Left colon (tissue), 2 donors: ENCODE measurements at places on chromosomes 12 and 14.

DNA sequence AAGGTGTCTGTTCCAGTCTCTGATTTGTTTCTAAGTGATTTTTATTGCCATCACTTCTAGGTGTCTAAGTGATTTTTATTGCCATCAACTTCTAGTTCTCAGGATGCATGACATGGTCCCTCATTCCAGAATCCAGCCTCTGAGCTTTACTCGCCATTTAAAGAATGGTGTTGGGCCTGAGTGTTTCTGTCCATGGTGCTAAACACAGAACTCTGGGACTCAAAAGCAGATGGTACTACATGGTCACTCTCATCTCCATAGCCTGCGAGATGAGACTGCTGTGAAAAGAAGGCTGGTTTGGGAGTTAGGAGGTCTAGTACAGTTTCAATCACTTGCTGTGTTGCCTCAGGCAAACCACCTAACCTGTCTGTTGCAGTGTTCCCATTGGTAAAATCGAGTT, 276.6 kb downstream of the NRXN3 start:
- no peak for DNase-seq

GRCh38 chr14:22801716-22802115, 13.5 kb downstream of the SLC7A7 start:
- DNase-seq = no peak

GRCh38 chr14:22996768-22997654, 12.9 kb downstream of the C14orf93 start:
- DNase-seq = no peak

GRCh38 chr14:76827696-76828296, 1.6 kb downstream of the LRRC74A start:
- no peak for DNase-seq

DNA sequence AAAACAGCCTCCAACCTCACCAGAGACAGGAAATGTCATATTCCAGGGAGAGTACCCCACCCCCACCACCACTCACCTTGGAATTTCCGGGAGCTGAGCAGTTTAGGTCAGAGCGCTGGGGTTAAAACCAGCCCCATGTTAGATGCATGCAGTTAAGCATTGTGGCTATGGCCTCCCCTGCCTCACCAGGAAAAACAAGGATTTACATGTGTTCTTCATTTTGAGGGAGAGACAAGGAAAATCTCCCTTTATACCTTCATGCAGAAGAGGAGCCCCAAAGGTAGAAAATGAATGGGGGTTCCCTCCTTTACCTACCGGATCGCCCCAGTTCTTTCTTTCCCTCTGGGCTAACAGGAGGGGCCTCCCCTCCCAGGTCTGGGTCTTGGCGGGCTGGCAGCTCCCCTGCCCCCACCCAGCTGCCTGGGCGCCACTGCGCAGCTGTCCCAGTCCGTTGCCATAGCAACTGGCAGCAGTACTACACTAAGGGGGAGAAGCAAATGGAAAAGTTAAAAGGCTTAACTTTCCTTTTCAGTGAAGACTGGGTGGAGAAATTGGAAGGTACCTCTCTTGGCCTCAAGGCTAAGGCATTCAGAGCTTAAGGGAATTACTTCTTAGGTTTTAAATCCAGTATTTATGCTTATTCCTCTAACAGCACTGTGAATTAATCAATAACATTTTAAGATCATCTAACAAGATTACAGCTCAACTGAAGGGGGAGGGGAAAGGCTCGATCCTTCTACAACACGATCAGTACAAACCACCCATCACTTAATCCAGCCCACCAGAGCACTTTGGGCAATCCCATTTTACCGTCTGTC, 20.5 kb downstream of the CBX5 start:
- DNase-seq = peak; percentile 50

DNA sequence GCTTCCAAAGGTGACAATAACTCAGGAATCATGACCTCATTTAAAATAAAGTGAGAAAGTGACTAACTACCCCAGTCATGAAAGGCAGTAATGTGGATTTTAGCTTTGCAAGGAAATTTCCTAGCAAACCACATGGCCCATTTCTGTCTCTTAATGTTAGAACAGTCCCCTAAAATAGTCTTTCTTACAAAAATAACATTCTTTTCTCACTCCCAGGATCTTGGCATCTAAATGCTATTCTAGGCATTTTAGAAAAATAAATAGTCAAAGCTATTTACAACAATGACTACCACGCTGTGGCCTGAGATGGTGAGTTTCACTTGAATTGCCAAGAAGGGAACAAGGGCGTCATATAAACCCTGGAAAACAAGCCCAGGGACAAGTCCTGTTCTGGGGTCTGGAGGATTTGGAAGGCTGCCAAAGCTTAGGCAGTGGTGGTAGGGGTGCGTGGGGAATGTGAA, 101.2 kb upstream of the CCDC175 start:
- no peak for DNase-seq

GRCh38 chr12:80504389-80505163, 60.5 kb downstream of the PTPRQ start:
- DNase-seq = no peak

DNA sequence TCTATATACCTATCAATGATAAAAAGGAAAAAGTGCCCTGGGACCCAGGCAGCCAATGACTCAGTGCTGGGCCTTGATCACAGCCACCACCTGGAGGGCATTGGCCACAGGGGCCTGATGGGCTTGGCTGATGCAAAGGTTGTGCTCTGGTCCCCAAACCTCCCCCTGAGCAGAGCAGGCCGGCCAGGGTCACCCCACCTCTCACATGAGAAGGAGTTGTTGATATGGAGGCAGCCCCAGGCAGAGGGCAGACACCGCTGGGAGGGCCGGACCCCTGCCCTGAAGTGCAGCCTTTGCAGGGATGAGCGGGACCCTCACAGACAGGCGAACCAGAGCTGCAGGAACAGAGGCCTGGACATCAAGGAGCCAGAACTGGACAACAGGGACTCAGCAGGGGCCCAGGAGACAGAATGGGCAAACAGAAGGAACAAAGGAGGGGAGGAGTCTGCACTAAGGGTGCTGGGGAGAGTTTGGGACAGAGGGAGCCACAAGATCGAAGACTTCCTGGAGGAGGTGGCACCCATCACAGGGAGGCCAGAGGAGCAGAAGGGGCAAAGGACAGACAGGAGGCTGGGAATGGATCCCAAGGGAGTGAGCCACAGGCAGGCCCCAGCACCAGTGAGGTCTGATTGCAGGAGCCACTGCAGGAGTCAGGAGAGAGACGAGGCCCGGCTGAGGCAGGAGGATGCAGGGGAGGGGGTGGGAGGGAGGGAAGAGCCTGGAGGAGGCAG, 105.0 kb downstream of the TNFAIP2 start:
- DNase-seq = no peak

- DNase-seq = no peak
Measured at GRCh38 chr12:70638639-70639360, 1.6 kb upstream of the PTPRB start.

DNA sequence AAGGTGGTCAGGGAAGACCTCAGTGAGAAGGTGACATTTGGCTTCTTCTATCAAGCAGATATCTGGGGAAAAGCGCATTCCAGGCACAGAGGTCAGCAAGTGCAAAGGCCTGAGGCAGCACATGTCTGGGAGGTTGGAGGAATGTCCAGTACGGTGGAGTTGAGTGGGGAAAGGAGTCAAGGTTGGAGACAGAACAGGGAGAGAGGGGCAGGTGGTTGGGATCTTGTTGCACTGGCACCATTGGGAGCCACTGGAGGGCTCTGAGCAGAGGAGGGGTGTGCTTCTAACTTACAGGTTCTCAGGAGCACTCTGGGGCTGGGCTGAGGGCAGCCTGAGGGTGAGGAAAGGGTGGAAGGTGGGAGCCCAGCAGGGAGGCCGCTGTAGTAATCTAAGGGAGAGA, 52.1 kb downstream of the EID3 start:
- DNase-seq = no peak

DNA sequence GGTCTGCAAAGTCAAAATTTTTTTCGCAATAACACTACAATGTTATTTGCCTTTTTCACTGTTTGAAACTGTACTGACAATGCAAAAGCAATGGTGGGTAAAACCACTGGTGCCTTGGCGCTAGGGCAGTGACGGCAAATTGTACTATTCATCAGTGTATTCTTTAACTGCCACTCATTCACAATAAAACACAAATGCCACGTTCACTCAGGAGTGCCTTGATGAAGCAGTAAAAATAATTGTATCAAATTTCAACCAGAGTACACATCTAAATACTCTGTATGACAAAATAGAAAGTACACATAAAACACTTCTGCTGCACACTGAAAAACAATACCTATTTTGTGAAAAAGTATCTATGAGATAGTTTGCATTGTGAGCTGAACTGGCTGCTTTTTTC, 17.8 kb downstream of the DCAF5 start:
- no peak for DNase-seq

- DNase-seq = no peak
Measured at GRCh38 chr14:100994756-100995330, 91.3 kb upstream of the RTL1 start.

- DNase-seq = no peak
Measured at GRCh38 chr14:54483073-54483745, 5.6 kb downstream of the GMFB start.

DNA sequence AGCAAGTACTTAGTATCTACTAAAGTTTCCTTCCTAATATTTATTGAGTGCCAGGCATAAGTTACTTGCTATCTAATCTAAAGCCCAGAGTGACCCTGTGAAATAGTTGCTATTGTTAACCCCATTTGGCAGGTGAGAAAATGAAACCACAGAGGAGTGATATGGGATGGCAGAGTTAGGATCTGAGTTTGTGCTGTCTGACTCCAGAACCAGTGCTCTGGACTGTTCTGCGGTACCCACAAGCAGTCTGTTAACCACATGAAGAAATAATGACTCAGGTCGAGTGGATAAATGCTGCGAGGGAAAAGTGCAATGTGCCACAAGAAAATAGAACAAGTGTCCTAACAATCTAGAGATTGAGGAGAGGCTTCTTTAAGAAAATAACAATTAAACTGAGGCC, 60.7 kb upstream of the GZMB start:
- DNase-seq = no peak
